ENCODE measurements at places on chromosomes 4 and X. TPM values are rescaled to one million over a fixed set of nuclear protein-coding genes. Genes with fewer than 3 reads are reported as not detected.

GRCh38 chr4:28469886-28470285, 1609.2 kb downstream of the STIM2 start:
- no peak overlapping the region for H3K27ac ChIP-seq
- no peak overlapping the region for H3K4me3 ChIP-seq
- DNase-seq: no peak
- H3K4me1 ChIP-seq: no peaks in the 10 kb centered on the region
- no peaks in the 10 kb centered on the region for H3K27me3 ChIP-seq

DNA sequence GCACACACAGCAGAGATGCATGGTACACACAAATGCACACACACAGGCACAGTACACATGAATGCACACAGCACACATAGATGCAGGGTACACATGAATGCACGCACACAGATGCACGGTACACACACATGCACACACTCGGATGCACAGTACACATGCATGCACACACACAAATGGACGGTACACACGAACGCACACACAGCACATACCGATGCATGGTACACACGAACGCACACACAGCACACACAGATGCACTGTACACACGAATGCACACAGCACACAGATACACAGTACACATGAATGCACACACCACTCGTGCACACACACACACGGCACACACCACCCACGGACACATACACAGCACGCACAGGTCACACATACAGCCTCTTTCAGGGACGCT, 43.8 kb upstream of the CPLX1 start:
- H3K27ac ChIP-seq: no peak overlapping the region
- no peak for DNase-seq
- H3K36me3 ChIP-seq: peaks cover 7% of the 10 kb centered on the region
- no peak overlapping the region for H3K4me3 ChIP-seq
- no peaks in the 10 kb centered on the region for H3K27me3 ChIP-seq

The CENPVL1 gene
- not detected for total RNA-seq

GRCh38 chrX:8433109-8434062, 31.2 kb upstream of the VCX3B start:
- no peak overlapping the region for H3K27ac ChIP-seq
- no peaks in the 10 kb centered on the region for H3K27me3 ChIP-seq
- H3K36me3 ChIP-seq: no peaks in the 10 kb centered on the region

GRCh38 chr4:113692809-113693411, 68.6 kb downstream of the CAMK2D start:
- DNase-seq: no peak
- no peaks in the 10 kb centered on the region for H3K27me3 ChIP-seq
- H3K27ac ChIP-seq: no peak overlapping the region
- H3K4me3 ChIP-seq: no peak overlapping the region

GRCh38 chrX:37302569-37302968, 46.6 kb upstream of the PRRG1 start:
- no peaks in the 10 kb centered on the region for H3K4me1 ChIP-seq
- no peaks in the 10 kb centered on the region for H3K27me3 ChIP-seq
- H3K36me3 ChIP-seq: no peaks in the 10 kb centered on the region
- no peak overlapping the region for H3K4me3 ChIP-seq

- no peaks in the 10 kb centered on the region for H3K36me3 ChIP-seq
- no peaks in the 10 kb centered on the region for H3K4me1 ChIP-seq
- no peak overlapping the region for H3K4me3 ChIP-seq
- DNase-seq: no peak
- H3K27me3 ChIP-seq: no peaks in the 10 kb centered on the region
These were observed 184.5 kb downstream of the KIT start for GRCh38 chr4:54842226-54842625.

GRCh38 chr4:118836301-118837120, 585 bp upstream of the SEC24D start:
- DNase-seq: peak; percentile 49
- H3K36me3 ChIP-seq: no peaks in the 10 kb centered on the region
- H3K27ac ChIP-seq: no peak overlapping the region
- H3K4me3 ChIP-seq: peak overlapping the region; percentile 83

DNA sequence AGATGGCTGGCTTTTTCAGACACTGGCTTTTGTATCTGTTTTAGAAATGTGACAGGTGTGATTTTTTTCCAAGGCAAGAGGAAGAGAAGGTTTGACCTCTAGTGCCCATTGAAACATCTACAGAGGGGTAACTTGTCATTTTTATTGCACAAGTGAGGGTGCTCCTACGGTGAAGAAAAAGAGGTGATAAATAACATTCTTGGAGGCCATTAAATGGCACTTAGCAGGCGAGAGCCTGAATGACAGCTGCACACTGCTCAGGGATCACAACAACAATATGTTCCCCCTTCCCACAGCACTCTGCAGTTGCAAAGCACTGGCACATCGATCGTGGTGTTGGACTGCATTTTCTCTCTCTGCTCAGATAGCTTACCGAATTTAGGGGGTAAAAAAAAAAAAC, 22.9 kb downstream of the FAM184B start:
- no peaks in the 10 kb centered on the region for H3K4me1 ChIP-seq
- no peak for DNase-seq
- H3K36me3 ChIP-seq: no peaks in the 10 kb centered on the region
- no peak overlapping the region for H3K27ac ChIP-seq
- H3K27me3 ChIP-seq: no peaks in the 10 kb centered on the region
- no peak overlapping the region for H3K4me3 ChIP-seq

DNA sequence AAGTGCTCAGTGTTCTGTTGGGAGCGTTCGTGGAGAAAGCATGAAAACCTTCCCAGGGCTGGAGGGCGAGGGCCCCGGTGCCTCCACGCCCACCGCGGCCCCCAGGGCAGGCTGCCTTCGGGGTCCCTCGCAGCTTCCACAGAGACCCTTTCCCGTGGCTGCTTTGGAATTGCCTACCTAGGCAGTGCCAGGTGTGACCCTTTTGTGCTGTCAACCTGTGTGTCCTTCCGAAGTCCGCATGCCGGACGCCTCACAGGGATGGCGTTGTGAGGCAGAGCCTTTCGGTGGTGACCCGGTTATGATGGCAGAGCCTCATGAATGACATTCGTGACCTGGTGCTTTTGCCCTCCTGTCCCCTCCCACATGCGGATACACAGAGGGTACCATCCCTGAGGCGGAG, 17.4 kb downstream of the TMEM175 start:
- peak; percentile 7 for DNase-seq
- no peaks in the 10 kb centered on the region for H3K36me3 ChIP-seq
- no peak overlapping the region for H3K27ac ChIP-seq
- H3K27me3 ChIP-seq: no peaks in the 10 kb centered on the region
- H3K4me1 ChIP-seq: peaks cover 14% of the 10 kb centered on the region

The RPL10 gene
- 1,426 TPM for total RNA-seq

The GRIA3 gene
- total RNA-seq: 0.99 TPM

DNA sequence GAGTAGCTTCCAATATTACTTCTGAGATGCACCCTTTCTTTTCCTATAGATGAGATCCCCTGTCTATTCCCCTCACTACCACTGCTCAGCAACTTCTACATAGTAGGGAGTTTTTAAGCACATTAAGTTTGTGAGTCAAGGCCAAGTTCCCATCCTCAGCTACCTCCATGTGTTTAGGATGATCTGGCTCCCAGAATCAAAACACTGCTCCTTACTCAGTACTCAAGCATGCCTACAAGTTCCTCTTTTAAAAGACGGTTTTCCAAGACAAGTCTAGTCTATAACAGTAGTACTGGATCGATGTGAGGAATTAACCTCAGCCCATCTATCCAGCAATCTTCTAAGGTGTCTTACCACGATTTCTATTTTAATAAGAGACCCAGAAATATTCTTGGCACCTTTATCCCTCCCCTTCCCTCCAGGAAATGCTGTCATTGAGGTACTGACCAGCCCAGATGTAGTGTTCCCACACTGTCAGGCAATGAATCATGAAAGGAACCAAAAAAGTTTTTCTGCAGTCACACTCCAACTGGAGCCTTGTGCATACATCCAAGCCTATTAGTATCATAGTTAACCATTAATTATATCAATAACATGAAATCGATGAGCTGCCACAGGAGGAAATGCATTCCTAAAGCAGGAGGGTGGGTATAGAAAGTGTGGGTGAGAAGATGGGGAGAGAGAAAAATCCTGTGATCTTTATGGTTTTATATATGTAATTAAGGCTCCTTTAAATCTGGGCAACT, 29.6 kb downstream of the AREG start:
- peak; percentile 29 for DNase-seq
- H3K27me3 ChIP-seq: no peaks in the 10 kb centered on the region
- H3K27ac ChIP-seq: peak overlapping the region; percentile 32
- H3K4me3 ChIP-seq: no peak overlapping the region
- H3K36me3 ChIP-seq: no peaks in the 10 kb centered on the region
- H3K4me1 ChIP-seq: peaks cover 19% of the 10 kb centered on the region

The CUL4B gene
- 28.5 TPM for total RNA-seq

DNA sequence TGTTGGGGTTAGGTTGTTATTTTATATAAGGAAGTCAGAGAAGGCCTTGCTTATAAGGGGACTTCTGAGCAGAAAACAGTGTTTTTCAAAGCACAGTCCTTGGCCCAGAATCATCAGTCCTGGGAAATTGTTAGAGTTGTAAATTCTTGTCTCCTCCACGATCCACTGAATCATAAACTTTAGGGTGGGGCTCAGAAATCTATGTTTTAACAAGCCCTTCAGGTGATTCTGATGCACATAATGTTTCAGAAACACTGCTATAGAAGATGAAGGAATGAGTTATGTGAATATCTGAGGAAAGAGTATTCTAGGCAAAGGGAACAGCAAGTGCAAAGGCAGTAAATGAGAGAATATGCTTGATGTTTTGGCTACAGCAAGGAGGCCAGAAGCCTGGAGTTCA, 121.8 kb downstream of the COL4A6 start:
- no peak overlapping the region for H3K4me3 ChIP-seq
- DNase-seq: no peak
- no peak overlapping the region for H3K27ac ChIP-seq

DNA sequence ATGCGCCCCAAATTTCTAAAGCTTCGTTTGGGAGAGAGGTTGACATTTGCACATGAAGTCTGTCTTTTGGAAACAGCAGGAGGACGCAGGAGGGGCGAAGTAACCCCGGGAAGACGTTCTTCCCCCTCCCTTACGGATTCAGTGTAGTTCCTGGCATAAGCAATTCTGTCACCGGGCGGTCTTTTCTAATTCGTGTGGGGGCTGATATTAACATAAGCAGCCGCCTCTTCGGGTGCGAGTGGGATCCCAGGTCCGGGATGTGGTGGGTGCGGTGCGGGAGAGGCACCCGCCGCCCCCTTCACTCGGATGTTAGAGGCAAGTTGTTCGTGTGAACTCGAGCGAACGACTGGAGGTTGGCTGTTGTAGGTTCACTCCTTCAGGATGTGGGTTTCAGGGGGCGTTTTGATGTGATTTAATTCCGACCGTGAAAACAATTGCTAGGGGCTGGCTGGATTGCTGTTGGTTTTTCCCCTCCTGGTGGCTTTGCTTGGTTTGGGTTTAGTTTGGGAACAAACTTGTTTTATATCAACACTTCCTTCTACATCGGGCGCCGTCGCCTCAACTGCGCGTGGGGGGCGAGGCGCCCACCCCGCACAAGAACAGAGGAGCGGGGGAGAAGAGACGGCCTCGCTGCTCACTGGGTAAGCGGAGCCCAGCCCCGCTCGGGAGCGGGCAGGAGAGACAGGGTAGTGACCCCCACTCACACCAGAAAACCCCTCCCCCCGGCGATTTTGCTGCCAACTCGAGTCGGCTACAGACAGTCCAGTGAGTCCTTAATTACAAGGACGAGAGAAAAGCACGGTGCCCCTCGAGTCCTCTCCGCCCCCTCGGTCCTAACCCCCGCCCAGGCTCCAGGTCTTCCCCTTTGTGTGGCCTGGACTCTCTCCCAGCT, 2.9 kb upstream of the LEF1 start:
- peaks cover 42% of the 10 kb centered on the region for H3K27me3 ChIP-seq
- no peak overlapping the region for H3K27ac ChIP-seq
- no peak for DNase-seq
- H3K36me3 ChIP-seq: no peaks in the 10 kb centered on the region

The CDKL2 gene
- total RNA-seq: 4.6 TPM

The SCD5 gene
- 51.4 TPM for total RNA-seq

- no peaks in the 10 kb centered on the region for H3K4me1 ChIP-seq
- no peak overlapping the region for H3K4me3 ChIP-seq
- H3K27me3 ChIP-seq: no peaks in the 10 kb centered on the region
- no peak for DNase-seq
- H3K27ac ChIP-seq: no peak overlapping the region
These were observed 165.6 kb downstream of the NEK1 start for GRCh38 chr4:169446824-169447223.

DNA sequence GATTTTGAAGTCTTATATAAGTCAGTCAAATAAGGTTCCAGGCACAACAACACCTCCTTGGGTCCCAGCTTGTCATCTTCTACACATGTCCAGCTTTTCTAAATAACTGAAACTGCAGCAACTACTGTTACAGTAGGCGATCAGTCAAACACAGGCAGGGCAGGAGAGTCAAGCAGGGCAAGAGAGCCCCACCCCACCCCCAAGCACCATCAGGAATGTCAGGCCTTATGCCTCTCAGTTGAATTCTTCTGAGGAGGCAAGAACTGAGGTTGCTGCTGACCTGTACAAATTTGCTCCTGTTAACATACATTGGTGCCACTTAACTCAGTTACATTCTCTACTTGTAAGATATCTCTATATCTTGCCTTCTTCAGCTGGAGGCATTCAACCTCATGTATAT, 608.8 kb upstream of the PCDH10 start:
- H3K4me1 ChIP-seq: no peaks in the 10 kb centered on the region
- no peak for DNase-seq
- no peaks in the 10 kb centered on the region for H3K36me3 ChIP-seq
- no peaks in the 10 kb centered on the region for H3K27me3 ChIP-seq

The GRIA2 gene
- total RNA-seq: 1.6 TPM

DNA sequence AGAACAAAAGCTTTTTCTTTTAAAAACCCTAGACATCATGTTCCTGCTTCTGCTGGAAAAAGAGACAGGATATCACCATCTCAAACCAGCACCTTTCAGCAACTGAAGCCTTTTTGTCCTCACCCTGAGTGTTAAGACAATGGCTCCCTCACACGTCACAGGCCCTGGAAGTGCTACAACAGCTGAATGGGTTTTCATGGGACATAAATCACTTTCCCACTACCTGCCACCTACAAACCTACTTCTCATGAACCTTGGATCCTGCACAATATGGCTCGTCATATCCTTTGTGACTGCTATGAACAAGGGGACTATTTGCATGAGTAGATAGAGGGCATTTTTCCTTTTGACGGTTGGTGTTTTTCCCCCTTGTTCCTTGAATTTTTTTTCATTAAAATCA, 93.6 kb downstream of the TSPAN5 start:
- no peaks in the 10 kb centered on the region for H3K36me3 ChIP-seq
- H3K4me1 ChIP-seq: no peaks in the 10 kb centered on the region
- H3K4me3 ChIP-seq: no peak overlapping the region
- no peak overlapping the region for H3K27ac ChIP-seq
- DNase-seq: no peak

DNA sequence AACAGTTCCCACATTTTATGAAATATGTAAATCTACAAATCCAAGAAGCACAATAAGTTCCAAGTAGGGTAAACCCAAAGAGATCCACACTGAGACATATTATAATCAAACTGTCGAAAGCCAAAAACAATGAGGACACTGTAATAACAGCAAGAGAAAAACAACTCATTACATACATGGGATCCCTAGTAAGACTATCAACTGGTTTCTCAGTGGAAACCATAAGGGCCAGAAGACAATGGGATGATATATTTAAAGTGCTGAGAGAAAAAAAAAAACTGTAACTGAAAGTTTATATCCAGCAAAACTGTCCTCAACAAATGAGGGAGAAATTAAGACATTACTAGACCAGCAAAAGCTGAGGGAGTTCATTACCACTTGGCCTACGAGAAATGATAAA, 34.7 kb downstream of the GLRA2 start:
- no peaks in the 10 kb centered on the region for H3K4me1 ChIP-seq
- no peak overlapping the region for H3K4me3 ChIP-seq
- no peak for DNase-seq
- H3K27ac ChIP-seq: no peak overlapping the region
- no peaks in the 10 kb centered on the region for H3K36me3 ChIP-seq

The REPS2 gene
- total RNA-seq: 19.7 TPM

Data from body of pancreas (tissue), 4 donors.